Stimulated activated CD8-positive, alpha-beta memory T cell treated with anti-CD3 and anti-CD28 coated beads, Interleukin-2, amount 100 ng/mL, for 48 hours (primary cell): ENCODE measurements at places on chromosomes 6 and 20.

DNA sequence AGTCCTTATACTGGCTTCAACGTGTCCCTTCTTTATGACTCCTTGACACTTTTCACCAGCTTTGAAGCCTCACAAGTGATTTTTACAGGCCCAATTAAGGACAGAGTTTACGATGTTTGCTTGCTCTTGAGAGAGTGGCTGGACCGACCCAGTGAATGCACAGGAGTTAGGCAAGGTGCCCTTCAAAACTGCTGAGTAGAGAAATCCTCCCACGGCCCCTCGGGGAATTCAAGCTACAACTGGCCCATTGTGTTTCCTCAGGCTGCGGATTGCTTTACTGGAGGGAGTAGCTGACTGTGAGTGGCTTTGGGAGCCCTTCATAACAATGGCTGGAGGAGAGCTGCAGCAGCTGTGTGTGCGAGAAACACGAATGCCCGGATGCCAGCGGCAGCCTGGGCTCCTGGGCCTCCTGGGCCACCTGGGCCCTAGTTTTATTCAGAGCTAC lies 50.0 kb downstream of the SGK1 start:
- DNase-seq = no peak

DNA sequence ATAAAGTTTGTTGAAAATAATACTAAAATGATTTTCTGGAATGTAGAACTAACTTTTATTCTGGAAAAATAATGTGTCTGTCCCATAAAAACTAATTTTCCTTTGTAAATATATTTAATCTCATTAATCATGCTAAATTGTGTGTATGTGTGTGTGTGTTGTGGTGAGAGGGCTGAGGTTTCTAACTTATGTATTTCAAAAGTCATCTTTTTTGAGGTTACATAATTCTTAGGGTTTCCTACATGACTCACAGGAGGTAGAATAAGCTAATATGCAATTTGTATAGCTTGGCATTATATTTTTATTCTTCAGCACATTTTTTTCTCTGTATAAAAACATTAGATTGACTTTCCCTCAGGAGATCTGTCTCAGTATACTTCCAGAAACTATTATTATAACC lies 64.1 kb upstream of the CLVS2 start:
- DNase-seq = no peak

DNA sequence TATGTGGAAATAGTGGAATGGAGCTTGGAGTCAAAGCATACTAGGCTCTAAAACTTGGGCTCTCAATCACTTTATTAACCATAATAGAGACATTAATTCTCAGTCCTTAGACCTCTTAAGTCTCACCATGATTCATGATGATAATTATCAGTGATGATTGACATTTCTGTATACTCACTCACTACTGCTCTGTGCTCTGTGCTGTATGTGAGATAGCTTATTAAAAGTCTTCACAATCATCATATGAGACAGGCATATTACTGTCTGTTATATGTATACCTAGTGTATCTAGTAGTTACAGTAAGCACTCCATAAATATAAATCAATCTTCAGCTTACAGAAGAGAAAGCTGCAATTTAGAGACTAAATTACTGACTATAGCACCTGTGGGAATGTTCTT lies 236.0 kb upstream of the JAG1 start:
- no peak for DNase-seq

DNA sequence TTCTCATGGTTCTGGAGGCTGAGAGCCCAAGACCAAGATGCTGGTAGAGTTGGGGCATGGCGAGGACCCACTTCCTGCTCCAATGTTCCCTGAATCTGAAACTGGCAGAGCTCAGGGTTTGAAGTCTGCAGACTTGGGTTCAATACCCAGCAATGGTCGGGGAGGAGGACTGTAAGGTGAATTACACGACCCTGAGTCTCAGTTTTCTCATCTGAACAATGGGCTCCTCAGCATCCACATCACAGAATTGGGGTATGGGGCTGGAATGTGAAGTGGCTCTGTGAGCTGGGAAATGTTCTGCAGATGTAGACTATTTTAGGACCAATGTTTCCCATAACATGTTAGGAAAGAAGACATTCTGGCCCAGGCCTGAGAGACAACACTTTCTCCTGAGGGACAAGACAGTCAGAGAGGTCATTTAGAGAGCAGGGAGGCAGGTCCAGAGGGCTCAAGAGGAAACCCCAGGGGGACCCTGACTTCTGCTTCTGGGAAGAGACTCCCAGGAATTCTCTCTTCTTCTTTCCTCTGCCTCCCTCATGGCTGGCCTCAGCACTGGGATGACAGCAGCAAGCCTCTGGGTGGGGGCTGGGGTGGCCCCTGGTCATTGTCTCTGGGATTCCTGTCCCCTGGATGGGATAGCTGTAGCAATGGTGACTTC lies 141.3 kb upstream of the PMEPA1 start:
- no peak for DNase-seq

DNA sequence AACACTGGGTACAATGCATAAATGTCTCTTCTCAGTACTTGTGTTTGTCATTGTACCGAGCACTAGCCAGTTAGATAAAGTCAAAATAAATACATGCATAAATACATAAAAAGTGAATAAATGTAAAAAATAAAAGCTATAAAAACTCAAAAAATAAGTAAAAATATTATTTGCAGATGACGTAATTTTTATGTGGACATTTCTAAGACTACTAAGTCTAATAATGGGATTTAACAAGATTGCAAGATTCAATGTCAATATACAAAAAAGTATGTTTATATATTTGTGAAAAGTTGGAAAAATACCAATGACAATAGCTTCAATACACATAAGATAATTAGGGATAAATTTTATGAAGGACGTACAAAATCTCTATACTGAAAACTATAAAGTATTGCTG lies 639.6 kb downstream of the CBLN4 start:
- DNase-seq = no peak

DNA sequence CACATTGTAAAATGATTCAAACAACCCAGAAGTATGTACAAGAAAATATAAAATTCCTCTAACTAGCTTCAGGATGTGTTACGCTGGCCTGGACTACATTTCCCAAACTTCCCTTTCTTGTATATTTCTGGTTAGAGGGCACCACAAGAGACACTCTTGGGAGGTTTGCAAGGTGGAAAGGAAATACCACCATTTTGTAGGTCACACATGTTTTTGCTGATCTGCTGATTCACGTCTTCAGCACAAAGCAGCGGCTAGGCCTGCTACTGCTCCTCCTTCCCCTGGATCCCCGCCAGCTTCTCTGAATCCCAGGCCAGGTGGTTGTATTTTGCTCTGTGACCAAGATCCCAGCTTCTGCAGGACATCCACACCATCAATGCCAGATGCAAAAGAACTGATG lies 104.2 kb downstream of the AGPAT4 start:
- no peak for DNase-seq

- no peak for DNase-seq
These were observed 139.4 kb downstream of the RNGTT start for GRCh38 chr6:88823998-88824397.

GRCh38 chr6:158772172-158772571 lies 47.0 kb downstream of the EZR start:
- DNase-seq = no peak

GRCh38 chr20:33352258-33353012 lies 48.9 kb downstream of the CDK5RAP1 start:
- DNase-seq = no peak

- no peak for DNase-seq
These were observed 21.7 kb downstream of the CPNE1 start for GRCh38 chr20:35643045-35643444.

DNA sequence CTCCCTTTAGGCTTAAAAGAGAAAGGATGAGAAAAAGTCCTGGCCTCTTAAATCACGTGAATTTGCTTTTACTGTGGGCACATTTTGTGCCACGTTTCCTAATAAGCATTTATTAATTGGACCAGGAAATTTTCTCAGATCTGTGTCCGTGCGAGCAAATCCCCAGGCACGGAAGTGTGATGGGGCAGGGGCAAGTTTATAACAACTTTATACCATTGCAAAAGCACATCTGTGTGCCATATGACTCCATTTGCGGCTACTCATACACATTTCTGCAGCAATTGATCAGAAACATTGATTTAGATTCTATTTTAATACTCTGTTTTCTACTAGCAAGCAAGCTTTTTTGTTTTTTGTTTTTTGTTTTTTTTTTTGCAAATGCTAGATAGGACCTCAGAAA lies 373.2 kb downstream of the TAF4 start:
- DNase-seq = no peak

DNA sequence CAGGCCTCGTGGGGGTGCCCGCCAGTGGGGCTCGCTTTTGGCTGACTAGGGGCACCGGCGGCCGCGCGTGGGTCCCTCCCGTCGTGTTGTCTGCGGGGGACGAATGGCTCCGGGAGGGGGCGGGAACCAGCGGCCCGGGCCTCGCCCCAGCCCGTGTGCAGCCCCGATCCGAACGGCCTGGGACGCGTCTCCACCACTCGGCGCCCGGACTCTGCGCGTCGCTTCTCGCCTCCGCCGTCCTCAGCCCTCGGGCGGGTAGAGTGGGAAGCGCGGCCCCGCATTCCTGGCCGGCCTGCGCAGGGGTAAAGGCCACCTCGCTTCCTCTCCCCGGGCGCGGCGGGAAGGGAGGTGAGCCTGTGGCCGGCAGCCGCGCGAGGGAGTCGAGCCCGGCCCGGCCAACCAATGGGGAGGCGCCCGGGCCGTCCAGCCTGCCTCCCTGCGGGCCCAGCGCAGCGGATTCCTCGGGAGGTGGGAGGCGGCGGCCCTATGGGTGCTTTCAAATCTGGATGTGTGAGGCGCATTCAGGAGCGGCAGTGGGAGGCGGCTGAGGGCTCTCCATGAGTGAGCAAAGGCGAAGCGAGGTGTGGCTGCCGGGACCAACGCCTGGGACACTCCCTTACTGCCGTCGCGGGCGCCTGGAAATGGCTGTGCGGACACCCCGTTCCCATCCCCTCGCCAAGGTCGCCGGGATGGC lies 1.1 kb upstream of the ZBTB46 start:
- DNase-seq = no peak

DNA sequence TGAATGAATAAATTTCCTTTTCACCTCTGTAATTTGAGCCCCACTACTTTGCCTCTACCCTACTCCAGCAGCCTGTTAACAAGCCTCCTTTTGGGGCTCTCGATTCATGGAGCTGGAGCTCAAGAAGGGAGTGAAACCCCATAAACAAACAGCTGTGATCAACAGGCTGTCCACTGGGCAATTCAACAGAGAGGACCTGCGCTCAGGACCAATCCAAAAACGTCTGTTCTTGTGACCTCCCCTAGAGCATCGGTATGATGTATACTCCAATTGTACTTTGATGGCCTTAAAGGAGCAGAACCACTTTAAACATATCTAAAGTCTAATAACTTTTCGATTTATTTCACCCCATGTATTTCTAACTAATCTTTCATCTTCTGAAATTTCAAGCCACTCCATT lies 37.4 kb downstream of the HIVEP2 start:
- DNase-seq = no peak

DNA sequence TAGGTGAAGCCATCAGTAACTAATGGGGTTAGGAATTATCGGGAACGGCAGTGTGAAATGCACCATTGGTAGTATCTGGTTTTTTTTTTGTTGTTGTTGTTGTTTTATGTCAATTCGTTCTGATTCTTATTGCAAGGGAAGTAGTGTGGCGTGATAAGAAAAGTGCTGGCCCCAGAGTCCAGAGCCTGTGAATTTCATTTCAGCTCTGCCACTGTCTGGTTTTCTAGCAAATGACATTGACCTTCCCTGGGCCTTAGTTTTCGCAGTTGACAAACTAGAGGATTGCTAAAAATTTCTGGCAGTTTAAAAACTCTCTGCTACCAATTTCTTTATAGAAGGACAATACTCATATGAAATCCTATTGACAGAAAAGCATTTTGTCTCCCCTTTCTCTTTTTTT lies 161.6 kb downstream of the AIG1 start:
- DNase-seq = no peak

DNA sequence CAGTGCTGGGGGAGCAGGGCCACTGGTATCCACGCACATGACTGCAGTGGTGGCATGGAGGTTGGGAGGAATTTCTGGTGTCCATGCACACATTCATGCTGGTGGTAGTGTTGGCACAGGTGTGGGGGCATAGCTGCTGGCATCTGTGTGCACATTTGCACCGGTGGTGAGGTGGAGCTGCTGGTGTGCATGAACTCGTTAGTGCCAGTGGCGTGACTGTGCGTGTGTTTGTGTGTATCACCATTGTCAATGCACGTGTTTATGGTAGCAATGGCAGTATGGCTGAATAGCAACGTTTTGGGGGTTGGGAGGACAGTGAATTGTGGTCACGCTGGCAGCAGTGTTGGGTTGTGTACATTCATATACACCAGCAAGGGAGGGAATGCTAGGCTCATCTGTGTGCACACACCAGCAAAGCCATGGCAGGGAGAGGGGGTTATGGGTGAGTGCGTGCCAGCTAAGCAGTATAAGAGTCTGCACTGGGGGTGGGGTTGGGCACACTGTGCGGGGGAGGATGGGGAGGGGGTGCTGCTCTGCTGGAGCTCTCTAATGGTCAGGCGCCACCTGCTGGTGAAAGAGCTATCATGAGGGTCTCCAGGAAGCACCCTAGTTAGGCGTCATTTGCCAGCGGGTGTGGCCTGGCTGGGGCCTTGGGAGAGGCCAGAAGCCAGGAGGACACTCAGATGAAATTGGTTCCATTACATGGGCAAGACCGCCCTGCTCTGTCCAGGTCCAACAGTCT lies 626.1 kb upstream of the ID4 start:
- DNase-seq = no peak

DNA sequence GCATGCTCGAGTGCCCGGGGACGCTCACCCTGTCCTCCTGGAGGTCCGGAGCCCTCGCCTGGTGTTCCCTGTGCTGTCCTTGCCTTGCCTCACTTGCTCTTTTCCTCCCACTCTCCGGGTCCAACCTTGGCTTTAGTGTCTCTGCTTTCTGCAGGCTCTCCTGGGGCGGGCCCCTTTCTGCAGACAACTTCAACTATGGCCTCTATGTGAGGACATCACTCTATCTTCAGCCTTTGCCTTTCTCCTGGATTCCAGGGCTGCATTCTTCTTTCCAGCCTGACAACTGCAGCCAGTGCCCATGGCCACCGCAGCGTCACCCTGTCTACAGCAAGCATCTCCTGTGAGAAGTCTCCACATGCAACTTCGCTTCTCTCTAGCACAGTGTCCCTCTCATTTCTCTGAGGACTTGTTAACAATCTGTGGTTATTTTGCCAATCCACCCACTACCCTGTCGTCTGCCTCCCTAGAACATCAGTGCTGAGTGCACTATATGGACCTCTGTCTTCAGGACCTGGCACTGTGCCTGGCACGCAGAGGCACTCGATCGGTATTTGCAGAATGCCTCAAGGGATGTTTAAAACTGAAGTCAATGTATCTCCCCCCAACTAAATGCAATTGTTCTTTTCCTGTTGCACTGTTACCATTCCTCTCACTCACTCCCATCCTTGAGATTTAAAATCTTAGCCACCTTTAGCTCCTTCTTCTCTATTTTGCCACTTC lies 35.9 kb downstream of the FOXC1 start:
- no peak for DNase-seq

- DNase-seq = no peak
These were observed 58.7 kb upstream of the TGM3 start for GRCh38 chr20:2237059-2237458.

DNA sequence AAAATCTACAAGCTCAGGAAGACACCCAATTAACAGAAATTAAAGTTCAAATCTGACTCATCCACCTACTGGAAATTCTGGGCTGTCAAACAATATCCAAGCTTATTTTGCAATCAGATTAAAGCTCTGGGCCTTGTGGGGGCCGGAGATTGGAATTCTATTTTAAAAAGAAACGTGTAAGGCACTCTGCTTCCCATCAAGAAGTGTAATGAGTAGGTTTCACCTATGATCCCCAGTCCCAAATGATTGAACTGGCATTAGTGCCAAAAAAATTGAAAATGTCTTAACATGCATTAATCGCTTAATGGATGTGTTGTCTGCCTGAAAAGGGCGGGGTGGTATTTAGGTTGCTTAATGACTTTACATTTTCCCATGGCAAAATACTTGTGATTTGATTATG lies 542.4 kb upstream of the BTBD3 start:
- DNase-seq = no peak

- no peak for DNase-seq
These were observed 8.1 kb upstream of the HINT3 start for GRCh38 chr6:125948455-125948854.
